Epithelial cell of proximal tubule (primary cell): ENCODE measurements at places on chromosomes 6 and 20.

GRCh38 chr6:149316108-149316727, 1.3 kb upstream of the TAB2 start:
- DNase-seq, result no peak

DNA sequence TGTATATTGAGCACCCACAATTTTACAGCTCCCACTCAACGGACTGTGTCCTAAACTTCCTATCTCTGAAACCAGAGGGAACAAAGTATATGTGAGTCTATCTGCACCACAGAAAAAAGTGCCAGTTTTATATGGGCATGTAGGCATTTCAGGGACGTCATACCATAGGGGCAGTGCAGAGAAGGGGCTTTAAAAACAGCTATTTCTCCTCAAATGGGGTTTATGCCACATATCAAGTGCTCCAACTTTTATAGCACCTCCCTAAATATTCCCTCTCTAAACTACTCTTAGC, 28.9 kb upstream of the ASF1A start:
- DNase-seq, result no peak

GRCh38 chr20:38674092-38674764, 50.1 kb upstream of the SLC32A1 start:
- DNase-seq, result no peak

DNA sequence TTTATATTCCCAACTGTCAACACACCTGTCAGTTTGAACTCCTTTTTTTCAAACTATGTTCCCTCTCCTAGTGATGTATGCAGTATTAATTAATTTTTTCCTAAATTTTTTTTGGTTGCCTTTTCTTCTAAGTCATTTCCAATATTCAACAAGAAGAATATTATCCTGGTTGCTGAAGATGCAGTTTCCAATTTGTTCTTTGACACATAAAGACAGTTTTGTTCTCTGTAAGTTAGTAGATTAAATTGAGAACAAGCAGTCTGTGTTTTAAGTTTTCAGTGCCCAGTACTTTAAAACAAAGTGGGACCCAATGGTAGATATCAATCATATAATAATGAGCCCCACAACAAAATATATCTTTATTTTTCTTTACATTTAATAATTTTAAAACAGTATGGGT, 47.3 kb downstream of the GJA1 start:
- DNase-seq, result no peak

DNA sequence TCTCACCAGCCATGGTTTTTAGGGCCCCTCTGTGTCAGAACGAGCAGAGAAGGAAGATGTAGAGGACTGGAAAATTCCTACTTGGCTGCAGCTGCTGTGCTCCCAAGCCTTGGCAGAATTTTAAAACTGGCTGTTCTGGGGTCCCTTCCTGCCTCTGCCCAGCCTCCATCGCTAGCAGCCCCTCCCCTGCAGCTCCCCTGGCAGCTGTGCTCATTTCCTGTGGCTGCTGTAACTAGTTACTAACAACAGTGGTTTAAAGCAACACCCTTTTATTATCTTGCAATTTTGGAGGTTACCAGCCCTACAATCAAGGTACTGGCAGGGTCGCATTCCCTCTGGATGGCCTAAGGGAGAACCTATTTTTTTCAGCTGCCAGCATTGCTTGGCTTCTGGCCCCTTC, 3.7 kb upstream of the CST11 start:
- no peak for DNase-seq

DNA sequence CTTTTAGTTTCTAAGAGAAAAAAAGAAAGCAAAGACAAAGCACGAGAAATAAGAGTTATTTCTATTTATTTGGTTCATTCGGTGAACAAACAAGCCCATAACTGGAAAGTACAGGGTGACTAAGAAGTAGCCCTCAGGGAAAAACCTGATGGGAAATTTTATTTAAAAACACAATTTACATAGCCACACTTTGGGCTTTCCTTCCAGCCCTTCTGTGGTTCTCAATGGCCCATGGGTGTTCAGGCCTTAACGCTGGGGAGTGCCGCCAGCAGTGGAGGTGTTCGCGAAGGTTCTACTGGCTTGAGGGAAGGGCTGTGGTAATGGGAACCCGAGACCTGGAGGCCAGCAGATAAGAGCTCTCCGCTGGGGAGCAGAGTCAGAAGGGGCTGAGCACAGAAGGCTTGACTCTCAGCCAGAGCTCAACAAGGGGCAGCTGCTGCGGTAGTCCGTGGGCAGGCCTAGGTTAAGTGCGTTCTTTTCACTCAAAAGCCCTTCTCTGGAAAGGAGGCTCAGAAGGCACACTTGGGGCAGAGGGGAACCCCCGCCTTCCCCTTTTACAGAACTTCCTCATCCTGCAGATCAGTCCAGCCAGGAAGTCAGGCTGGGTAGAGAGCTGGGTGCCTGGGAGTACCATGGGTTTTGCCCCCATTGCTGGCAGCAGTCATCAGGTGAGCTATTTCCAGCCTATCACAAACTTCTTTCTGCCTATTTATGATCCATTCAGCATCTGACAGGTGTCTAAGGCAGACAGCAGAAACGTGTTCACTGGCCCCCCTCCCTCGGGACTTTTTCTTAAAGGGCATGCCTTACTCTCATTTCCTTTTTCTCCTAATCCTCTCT, 8.8 kb upstream of the CD83 start:
- DNase-seq, result no peak

- DNase-seq, result no peak
Observed at GRCh38 chr6:165632194-165632593, 30.8 kb downstream of the PDE10A start.

- no peak for DNase-seq
Observed at GRCh38 chr6:123417535-123417934, 219.2 kb downstream of the TRDN start.

DNA sequence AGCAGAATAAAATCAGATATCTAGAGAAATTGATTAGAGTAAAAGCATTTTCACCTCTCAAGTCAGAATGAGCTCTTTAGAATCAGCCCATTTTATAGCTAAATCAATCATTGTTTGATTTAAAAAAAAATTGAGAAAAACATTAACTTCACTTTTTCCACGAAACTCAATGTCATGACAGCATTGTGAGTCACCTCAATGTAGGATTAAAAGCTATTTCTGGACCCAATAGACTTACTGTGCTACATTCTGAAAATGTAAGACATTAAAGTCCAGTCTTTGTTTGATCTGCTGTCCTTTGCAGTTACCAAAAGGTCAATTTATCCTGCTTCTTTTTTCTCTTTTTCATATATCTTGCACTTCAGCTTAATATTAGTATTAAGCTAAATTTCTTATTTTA, 519.4 kb upstream of the ZNF337 start:
- no peak for DNase-seq

DNA sequence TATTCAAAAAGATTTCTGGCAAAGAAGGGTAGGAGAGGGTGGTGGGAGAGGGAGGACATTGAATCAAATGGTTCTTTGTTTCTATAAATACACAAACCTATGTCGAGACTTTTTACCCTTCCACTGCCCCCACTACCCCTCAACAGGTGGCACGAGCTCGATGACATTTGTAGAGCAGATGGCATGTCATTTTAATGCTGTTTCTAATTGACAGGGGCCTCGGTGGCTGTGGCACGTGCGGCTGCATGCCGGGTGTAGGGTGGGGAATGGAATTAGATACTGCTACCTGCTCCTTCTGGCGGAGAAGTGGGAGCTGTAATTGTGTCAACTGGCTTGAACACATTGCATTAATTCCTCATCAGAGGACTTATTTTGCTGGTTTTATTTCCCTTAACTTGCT, 29.1 kb upstream of the SASH1 start:
- DNase-seq, result no peak

DNA sequence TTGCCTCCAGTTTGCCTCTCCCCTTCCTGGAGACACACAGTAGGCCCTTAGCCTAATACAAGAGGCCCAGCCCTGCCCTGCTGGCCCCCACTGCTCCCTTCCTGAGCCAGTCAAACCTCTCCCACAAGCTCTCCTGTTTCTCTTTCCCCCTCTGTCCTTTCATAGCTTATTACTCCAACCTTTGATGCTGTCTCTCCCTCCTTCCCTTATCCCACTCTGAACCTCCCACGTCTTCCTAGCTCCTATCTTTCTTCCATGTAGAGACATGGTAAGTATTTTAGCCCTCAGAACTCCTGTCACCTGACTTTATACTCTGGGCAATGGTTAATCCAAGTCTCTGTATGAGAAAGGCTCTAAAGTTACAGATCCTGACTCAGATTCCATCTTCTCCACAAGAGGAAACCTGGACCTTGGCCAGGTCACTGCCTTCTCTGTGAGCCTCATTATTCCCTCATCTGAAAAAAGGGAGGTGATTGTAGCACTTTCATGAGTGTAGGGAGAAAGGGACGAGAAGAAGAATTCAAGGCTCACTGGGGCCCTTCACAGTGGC, 6.7 kb downstream of the TGIF2 start:
- peak; percentile 75 for DNase-seq

GRCh38 chr20:8130840-8131526, 1.1 kb upstream of the PLCB1 start:
- DNase-seq, result no peak

DNA sequence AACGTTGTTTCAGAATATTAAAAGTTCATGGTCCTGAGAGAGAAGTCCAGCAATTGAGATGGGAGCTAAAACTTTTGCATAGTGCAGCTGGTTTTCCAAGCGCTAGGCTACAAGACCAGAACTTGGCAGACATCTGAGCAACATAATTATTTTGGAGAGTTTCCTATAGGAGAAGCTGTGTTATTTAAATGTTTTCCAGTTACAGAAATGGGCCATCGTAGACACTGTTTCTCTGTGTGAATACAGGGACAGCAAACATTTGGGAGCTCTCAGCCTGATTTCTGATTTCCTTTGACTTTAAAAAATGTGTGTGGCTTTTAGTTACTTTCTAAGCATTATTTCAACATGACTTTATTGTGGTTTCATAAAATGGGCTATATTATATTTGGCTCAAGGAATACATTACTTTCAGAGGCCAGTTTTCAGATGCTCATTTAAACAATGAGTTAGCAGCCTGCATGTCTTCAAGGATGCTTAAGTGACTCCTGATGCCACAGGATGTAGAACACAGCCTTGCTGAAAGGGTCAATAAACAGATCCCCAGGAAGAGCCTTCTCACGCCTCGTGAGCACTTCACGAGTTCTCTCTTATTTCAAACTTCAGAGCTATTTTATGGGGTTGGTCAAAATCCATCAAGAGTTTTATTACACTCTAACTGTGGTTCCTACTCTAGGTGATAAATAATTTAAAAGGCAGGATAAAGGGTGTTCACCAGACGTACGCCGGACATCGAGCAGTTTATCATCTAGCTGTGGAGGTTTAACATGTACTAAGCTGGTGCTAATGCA, 193.8 kb downstream of the SMOC2 start:
- DNase-seq, result no peak

DNA sequence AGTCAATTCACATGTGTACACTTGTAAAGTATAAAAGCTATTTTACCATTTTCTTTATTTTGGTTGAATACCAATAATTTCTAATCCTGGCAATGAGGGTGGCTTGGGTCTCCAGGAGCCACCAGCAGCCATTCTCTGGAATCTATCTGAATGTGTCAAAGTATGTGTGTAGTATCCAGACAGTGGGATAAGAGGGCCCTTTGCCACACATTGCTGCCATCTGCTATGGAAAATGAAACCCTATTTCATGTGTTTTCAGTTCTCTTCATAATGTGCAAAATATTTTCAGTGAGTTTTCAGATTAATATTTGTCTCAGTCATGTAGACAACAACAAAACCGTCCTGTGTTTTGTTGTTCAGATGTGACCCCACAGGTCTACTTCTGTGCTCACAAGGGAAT, 46.3 kb downstream of the CDYL start:
- DNase-seq, result no peak

- DNase-seq, result no peak
Observed at GRCh38 chr20:3032624-3033023, 10.8 kb upstream of the GNRH2 start.

DNA sequence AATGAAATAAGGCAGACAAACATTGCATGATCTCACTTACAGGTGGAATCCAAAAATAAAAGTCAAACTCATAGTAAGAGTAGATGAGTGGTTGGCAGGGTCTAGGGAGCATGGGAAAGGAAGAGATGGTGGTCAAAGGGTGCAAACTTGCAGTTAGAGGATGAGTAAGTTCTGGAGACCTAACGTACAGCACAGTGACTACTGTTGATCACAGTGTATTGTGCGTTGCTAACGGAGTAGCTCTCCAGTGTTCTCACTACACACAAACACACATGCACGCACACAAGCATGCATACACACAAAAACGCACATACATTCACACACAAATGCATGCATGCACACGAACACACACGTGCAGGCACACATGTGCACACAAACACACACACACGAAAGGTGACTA, 54.9 kb downstream of the LY86 start:
- DNase-seq, result no peak

DNA sequence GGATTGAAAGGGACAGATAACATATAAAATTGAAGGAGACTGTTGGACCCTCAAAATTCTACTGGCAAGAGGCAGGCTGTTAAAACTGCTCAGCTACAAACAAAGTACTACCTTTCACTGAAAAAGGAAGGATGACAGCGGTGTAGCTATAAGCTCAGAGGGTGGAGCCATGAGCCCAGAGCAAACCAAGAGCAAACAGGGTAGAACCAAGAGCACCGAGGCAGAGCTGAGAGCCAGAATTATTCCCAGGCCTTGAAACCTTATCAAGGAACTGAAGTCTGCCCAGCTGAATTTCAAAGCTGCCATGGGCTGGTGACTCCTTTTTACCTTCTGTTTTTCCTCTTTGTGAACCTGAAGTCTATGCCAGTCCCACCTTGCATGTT, 74.7 kb upstream of the SLC4A11 start:
- no peak for DNase-seq

GRCh38 chr6:12065321-12066140, 53.4 kb downstream of the HIVEP1 start:
- DNase-seq, result no peak

DNA sequence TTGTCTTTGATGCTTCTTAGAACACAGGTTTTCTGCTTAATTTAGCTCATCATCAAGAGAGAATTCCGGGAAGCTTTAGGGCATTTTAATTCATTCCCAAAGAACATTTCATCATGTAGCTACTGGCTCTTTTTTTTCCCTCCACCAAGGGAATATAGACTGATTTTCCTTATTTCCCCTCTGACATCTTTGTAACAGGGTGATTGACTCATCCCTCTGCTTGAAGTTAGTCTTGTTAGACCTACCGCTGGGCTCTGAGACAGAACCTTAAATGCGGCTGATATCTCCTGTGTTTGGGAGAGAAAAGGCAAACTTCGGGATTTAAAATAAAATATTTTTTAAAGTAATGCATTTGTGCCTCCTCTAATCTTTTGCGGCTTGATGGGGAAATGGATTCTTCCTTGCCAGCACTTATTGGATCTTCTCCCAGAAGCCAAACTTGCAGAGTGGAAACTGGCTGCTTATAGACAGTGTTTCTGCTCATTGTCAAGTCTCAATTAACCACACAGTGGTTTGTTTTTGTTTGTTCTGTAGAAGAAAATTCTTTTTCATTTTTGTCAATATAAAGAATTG, 272.7 kb upstream of the PLCB4 start:
- DNase-seq, result no peak

DNA sequence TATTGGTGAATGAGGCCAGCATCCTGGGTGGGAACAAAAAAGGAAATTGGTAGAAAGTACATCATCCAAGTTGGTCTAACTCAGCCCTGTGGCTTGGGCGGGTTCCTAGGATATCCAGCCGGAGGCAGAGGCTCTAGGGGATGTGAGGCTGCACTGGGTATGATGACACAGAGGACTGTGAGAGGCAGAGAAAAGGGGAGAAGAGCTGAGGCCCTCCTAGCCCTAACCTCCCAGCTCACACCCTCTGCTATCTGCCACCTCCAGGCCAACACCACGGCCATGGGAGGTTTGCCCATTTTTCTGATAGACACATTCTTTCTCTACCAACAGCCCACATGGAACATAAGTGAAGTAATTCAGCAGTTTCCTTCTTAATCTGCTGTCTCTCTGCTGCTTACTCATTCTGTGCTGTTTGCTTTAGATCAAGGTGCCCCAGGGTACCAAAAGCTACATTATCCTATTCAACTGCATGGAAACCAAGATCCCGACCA, 284.4 kb downstream of the ESR1 start:
- DNase-seq, result no peak

- no peak for DNase-seq
Observed at GRCh38 chr20:63850689-63851547, 10.4 kb upstream of the ABHD16B start.
